ENCODE measurements at places on chromosomes 12 and 14.

DNA sequence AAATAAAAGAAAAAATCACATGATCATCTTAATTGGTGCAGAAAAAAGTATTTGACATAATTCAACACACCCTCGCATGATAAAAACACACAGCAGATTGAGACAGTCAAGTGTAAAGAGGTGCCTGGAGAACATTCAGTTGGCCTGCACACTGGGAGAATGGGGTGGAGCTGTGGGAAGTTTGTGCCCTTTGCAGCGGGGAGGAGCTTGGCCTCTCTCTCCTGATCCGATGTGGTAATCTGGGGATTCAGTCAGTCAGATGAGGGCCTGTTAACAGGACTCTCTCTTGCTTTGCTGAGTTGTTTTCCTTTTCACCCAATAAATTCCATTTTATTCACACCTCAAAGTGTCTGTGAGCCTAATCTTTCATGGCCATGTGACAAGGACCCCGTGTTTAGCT is 5.9 kb downstream of the SERPINA6 start:
- DNase-seq, result no peak

- DNase-seq, result no peak
Measured at GRCh38 chr12:113812411-113813228, 153.5 kb downstream of the RBM19 start.

DNA sequence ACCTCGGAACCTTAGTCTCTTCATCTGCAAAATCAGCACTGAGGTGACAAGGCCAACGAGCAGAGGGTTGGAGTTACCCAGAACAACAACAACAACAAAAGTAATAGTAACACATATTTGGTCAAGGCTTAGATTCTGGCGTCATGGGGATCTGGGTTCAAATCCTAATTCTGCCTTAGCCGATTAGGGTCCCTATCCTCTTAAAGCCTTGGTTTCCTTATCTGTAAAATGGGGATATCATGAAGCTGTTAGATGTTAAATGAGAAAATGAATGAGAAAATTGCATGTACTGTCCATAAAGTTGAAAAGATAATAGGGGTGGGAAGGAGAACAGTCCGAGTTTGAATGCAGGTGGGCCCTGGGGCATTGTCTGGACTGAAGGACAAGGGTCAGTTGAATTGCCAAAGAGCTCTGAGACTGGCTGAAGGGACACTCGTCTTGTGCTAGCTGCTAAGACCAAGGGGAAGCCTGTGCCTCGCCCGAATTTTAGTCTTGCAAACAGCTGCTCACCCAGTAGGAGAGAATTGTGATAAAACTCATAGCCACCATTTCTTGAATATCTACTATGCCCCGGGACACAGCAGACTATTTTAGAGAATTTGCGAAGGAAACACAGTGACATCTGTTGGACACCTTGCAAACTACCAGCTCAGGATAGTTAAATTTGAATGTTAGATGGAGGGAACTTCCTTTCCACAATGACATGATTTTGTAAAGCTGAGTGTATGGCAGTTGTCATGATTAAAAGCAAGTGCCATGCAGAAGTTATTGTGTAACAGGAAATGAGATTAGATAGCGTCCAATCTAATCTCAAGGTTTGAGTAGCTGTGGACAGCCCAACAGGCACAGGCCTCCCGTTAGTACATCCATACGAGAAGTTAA is 6.8 kb upstream of the HNF1A start:
- peak; percentile 24 for DNase-seq

- DNase-seq, result peak; percentile 59
Measured at GRCh38 chr14:89365061-89365801, 51.8 kb downstream of the FOXN3 start.

DNA sequence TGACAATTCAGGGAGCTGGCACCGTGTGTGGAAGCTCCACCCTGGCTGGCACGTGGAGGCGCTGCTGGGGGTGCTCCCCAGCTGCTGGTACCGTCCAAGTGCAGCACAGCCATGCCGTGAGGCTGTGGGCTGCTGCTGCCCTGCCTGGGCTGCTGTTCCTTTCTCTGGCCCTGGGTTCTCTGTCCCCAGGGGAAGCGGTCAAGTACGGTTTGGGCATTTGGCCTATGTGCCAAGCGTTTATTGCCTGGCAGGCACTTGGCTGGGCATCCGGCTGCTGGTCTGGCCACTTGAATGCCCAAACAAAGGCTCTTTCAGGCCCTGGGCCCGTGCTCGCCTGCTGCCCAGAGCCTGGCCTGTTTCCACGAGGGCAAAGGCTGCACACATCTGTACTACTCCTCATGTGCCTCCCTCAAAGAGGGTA is 39.6 kb downstream of the RHOF start:
- DNase-seq, result no peak

DNA sequence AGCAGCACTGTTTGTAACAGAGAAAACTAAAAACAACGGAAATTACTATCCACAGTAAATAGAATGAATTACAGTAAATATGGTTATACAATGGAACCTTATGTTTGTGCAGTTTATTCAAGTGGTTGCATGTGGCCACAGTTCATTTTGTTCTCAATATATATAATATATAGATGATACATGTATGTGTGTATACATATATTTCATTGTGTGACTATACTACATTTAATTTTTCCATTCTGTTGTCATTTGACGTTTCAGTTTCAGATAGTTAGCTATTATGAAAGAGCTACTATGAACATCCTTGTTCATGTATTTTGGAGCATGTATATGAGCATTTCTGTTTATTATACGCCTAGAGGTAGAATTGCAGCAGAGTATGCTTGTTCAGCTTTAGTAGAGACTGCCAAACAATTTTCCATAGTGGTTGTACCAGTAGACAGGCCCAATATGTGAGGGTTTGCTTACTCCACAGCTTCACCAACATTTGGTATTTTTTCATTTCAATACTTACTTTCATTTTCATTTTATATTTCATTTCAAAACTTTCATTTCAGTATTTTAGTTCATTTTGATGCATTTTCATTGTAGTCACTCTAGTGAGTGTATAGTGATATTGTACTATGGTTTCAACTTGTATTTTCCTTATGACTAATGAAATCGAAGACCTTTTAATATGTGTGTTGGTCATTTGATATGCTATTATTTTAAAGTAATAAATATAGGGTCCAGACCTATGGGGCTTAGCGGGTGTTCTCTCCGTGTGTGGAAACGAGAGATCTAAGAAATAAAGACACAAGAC is 141.5 kb upstream of the FGD4 start:
- no peak for DNase-seq

DNA sequence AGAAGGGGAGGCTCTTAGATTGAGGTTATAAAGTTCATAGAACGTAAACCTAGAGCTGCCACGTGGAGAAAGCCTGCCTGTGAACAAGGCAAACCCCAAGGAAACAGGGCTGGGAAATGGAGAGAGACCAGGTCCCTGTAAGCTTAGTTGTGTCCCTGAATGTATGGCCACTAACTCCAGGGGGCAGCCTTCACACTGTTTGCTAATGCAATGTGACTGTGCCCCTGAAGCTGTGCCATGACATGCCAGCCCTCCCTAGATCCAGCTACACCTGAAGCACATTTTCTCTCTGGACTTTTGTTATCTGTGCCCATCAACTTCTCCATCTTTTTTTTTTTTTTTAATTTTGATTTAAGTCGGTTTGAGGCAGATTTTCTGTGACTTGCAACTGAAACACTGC is 60.6 kb upstream of the TMCC3 start:
- DNase-seq, result no peak

DNA sequence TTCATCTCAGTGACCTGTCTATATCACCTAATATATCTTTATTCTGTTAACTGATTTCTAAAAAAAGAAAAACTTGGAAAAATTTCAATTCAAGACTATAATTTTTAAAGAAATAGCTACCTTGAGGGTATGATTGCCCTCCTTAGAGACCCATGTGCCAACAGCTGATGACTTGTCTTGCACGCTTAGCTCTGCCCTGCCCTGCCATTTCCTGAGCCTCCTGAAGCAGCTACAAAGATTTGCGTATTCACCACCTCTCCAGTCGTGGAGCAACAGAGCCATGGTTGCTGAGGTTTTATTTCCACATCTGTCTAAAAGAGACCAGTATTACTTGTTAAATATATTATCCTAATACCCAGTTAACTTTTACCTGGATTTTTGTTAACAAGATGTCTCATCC is 91.7 kb upstream of the ATF1 start:
- DNase-seq, result no peak

GRCh38 chr14:74611650-74612349 is at the start of gene LTBP2:
TSS of gene LTBP2 (minus strand) at chr14:74612237. CDS start at chr14:74611944, 293 bp downstream.
- no peak for DNase-seq

GRCh38 chr14:103279142-103280025 is 54.7 kb upstream of the EIF5 start:
- no peak for DNase-seq

- no peak for DNase-seq
Measured at GRCh38 chr14:68322940-68323620, 469.8 kb downstream of the ZFP36L1 start.

- DNase-seq, result no peak
Measured at GRCh38 chr14:101230161-101230850, 326.8 kb upstream of the RTL1 start.

DNA sequence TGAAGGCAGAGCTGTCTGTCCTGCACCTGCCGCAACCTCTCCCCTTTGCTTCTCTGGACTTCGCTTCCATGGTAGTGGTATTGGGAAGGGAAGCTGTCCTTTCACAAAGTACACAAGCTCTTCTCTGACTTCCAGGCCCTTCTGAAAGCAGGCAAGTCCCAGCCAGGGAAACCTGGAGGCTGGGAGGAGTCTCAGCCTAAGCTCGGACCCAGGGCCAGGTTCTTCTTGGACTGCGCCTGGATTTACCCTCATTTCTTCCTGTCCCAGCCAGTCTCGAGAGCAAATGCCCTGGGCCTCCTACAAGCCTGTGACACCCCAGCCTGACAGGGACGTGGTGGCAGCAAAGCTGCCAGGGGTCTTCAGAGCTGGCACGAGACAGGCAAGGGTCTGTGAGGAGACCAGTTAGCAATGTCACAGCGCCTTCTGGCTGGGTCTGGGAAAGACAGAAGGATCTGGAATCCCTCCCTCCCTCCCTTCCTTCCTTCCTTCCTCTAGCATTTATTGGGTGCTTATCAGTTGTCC is 22.4 kb downstream of the ISCA2 start:
- no peak for DNase-seq

DNA sequence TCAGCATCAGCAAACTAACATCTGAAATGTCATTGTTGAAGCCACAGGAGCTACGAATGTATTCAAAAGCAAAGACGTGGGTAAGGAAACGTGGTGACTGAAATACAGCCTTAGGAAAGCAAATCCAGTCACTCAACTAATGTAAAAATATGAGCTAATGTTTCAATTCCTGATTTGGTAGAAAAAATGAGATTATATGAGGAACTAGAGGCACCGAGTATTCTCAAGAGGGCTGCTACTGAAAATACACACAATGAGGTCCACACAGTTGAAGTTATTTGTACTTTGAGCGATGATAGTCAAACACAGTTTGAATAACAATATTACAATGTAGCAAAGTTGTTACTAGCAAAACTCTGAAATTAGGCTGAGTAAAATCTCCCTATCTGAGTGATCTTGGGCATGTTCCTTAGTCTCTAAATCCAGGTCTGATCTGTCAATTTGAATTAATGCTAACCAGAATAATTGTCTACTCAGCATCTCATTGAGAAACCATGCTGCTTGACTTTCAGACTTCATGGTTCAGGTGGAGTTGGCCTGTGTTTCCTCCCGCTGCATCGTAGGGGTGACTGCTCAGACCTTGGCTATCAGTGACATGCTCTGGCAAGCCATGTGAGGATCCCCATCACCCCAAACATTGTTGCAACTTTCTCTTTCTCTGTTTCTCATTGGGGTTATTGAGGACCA is 467.1 kb upstream of the SOX5 start:
- DNase-seq, result no peak

DNA sequence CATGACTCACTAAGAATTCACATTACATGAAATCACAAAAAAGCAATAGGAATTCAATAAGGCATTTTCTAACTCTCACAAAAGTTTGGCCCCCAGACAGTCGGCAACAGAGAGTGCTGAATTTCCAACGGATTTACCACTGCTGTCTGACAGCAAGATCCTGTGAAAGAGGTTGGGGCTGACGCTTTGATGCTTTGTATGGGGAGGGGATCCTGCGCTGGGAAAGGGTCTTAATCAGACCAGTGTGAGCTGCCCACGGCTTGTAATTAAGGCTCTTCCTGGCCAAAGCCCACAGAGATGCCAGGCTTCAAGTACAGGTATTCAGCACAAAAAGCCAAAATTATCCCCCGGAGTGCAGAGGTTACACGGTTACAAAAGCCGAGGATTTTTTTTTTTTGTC is 66.8 kb upstream of the TMCC3 start:
- DNase-seq, result no peak

GRCh38 chr12:106113042-106113441 is 25.7 kb downstream of the NUAK1 start:
- no peak for DNase-seq

DNA sequence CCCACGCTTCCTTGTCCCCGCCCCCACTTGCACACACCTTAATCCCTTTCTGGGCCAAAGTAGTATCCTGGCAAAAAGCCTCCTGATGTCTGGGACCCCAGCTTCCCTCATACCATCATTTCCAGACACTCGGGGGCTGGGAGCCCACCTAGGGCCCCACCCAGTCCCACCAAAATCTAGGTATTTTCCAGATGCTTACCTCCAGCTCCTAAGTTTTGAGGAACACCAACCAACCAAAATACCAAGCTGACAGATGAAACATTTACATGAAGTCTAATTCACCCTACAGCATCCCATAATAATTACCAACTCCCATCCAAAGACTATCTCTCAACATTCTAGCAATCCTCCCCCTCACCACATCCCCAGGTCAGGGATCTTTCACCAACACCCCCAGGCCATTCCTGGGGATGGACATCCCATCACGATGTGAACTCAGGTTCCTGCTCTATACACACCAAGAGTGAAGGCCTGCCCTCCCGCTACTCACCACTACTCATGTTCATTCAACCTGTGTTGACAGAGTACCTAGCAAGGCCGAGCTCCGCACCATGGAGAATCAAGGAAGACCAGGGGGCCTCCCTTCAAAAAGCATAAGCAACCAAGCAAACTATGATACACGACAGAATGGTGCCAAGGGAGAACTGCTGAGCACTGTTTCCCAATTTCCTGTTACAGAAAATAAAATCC is 1.6 kb upstream of the CHD4 start:
- no peak for DNase-seq

DNA sequence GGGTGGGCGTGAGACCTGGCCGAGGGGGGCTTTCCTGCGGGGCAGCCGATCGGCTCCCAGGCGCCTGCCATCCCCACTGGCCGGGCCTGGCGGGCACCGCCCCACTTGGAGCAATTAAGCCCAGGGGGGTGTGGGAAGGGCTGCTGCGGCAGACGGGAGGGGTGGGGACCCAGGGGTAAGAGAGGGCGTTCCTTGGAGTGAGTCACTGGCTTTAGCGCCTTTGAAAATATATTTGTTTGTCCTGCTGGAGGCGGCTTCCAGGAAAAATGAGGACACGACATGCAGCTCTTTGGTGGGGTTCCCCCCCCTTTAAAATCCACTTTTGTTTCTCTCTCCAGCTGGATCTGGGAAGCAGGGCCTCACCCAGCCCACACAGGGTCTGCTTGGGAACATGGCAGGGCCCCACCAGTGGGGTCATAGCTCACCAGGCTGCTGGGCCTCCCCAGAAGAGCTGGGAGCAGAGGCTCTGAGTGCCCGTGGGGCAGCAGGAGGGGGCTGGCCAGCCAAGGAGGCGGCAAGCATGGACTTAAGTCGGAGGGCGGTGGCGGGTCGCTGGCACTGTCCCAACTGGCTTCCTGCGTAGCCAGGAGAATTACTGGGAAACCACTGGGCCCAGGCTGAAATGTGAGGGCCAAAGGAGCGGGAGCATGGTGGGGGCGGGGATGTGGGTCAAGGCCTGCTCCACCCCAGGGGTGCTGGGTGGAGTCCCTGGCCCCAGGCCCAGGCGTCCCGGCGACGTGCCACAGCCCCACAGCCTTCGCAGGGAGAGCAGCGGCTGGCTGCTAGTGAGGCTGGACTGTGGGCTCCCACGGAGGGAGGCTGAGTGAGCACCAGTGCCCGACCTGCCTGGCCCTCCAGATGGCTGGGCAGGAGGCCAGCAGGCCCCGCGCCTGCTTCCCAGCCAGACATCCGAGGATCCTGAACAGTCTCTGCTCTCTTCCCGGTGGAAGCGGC is 128.0 kb downstream of the RFLNA start:
- no peak for DNase-seq

All from stimulated activated CD4-positive, alpha-beta T cell treated with anti-CD3 and anti-CD28 coated beads, Interleukin-2, amount 100 ng/mL, for 4 hours (primary cell).